ENCODE measurements at places on chromosomes 3 and 15.

GRCh38 chr3:47421741-47422649 is 41.2 kb downstream of the PTPN23 start:
- DNase-seq: no peak

GRCh38 chr3:32438596-32439344 is 47.1 kb downstream of the CMTM7 start:
- DNase-seq: no peak

DNA sequence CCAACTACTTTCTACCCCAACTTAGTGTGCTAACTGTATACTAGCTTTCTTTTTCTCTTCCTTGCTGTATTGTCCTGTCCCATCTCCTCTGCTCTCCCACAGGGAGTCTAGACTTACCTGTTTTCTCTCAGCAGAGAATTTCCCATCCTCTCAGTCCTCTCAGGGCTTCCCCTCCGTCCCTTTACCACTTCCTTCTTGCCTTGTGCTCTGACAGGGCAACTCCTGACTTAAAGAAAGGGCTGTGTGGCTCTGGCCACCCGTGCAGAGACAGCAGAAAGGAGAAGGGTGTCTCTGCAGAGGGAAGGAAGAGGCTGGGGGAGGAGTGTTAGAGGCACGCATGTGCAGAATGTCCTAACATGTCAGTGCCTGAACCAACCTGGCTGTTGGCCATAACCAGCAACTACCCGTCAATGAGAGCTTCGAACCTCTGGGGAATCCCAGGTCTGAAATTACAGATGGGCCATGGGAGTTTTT is at the start of gene GCSAM:
GCSAM (minus strand) TSS at position 274 of the 474 bp plus-strand sequence; CDS start at position 146, 128 bp downstream.
- DNase-seq: peak; percentile 73

DNA sequence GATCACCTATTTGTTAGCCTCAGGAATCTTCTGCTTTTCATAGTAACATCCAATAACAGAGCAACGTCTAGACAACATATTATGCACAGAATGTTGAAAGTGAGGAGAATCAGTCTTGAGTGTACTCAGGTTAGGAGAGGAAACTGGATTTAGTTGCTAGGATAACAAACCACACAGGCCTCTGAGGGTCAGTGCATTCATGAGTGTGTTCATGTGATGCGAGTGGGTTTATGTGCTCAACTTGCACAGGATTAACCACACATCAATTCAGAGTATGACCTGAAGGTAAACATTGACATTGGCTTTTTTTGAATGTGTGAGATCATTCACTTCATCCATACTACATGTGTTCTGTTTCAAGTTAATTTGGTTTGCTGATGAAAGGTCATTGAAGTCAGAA is 287.6 kb downstream of the DIPK2A start:
- no peak for DNase-seq

DNA sequence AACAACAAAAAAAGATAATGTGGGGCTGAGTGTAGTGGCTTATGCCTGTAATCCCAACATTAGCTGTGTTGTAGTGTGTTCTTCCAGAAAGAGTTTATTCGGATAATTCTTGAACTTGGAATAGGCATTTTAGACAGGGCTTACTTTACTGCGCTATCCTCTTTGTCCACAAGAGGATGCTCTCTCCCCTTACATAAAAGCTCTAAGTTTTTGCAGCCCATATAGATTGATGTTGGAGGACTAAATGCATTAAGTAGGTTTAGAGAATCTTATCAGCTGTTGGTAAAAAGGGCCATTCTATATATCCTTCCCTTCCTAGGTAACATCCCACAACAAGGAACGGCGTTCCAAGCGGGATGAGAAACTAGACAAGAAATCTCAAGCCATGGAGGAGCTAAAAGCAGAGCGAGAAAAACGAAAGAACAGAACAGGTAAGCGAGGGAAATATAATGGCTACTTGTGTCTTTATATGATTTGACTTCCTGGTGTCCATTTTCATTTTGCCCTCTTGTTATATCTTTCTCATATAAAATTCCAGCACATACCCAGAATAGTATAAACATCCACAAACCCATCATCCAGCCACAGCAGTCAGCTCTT is 27.8 kb upstream of the ITPKA start:
- DNase-seq: no peak

DNA sequence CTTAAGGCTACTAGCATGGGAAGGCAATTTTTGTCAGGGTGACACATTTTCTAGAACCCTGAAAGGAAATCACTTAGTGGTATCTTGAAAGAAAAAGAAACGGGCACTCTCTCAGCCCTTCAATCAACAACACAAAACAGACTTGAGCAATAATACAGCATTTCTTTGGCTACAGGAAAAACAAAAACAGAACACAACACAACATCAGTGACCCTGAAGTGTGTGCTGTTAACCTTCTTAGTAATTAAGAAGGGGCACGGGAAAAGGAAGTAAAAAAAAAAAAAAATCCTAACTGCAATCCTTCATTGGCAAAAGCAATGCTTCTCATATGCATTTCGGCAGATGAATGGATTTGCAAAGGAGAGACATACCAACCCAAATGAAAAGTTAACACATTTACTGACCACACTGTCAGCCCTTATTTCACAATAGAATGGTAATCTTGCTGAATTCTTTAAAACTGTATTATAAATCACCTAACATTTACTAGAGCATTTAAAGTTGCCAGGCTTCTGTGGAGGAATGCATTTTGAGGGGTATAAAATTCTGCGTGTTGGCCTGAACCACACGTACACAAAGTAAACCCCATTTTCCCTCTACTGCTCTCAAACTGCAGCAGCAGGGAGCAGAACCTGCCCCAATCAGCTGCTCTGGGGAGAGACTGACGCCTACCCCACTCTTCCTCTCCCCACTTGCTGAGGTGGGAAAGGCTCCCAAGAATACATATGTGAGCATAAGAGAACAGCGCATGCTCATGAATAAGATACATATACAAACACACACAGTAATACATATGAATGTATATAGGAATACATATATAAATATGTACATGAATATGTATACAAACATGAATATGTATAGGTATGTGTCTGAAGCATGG is 198.5 kb downstream of the FOXP1 start:
- DNase-seq: no peak

- no peak for DNase-seq
Observed at GRCh38 chr3:130907500-130907899, 13.6 kb downstream of the ATP2C1 start.

All from naive thymus-derived CD8-positive, alpha-beta T cell (primary cell).